Breast epithelium (tissue), 4 donors: ENCODE measurements at places on chromosomes 5 and 9.

- DNase-seq, result no peak
These were observed 242.0 kb downstream of the YTHDC2 start for GRCh38 chr5:113755516-113755915.

GRCh38 chr5:160442824-160443431 is 21.3 kb downstream of the PTTG1 start:
- DNase-seq, result no peak

DNA sequence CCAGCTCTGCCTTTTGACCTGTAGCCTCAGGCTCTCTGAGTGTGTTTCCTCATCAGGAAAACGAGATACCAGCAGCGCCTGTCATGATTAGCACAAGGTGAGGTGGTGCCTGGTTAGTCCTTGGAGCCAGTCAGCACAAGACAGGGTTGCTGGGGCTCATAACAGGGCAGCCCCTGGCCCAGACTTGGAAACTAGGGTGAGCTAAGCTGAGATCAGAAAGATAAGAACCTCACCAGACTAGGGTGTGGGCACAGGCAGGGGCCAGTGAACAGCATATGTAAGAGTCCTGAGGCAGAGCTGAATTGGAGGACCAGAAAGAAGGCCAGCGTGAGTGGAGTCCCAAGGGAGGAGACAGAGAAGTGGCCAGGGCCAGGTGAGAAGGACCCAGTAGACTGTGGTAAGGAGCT is 42.7 kb upstream of the FUBP3 start:
- DNase-seq, result no peak

DNA sequence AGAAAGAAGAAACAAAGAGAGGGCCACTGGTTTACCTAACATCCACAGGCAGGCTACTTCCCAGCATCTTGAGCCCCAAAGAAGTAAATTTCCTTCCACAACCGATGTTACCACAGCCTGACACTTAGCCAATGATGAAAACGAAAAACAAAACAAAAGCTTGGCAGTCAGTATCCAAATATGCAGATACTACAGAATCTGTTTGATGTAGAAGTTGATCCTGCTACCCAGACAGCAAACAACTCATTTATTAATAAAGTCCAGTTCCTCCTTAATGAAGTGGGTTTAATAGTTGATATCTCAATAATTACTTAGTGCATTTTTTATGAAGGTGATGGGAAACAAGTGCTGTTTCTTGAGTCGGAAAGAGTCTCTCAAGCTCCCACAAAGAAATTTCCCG is 67.1 kb upstream of the GABRP start:
- no peak for DNase-seq

GRCh38 chr5:18088020-18088579 is 453.8 kb downstream of the TAF11L14 start:
- no peak for DNase-seq
